Kidney epithelial cell (primary cell): ENCODE measurements at places on chromosomes 2 and 18.

GRCh38 chr18:44128365-44128764 lies 552.3 kb upstream of the SETBP1 start:
- DNase-seq = no peak

DNA sequence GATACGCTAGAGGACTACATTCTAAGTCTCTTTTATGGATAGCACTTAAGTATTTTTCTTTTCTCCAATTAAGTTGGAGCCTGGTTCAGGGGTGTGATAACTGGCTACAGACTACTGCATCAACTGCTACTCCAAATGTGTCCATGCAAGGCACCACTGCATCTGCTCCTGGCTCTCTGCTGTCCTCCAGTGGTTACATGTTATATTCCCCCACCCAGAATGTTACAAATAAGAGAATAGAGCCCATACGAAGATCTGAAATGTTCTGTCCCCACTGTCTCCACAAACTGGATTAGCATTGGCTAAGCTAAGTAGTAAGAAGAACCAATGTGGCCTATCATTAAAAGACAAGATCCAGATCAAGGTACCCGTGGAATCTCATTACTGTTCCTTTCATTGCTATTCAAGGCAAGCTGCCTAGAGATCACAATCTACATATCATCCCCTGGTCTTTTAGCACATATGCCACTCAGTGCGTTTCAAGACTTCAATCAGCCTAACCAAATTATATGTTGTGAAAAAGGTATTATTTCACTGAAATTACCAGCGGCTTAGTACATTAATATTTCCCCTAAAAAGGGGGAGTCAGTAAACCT lies 308.3 kb upstream of the SLC8A1 start:
- no peak for DNase-seq

GRCh38 chr2:191270306-191271161 lies 25.3 kb downstream of the MYO1B start:
- DNase-seq = no peak

GRCh38 chr18:28176948-28177827 lies at the start of gene CDH2:
CDH2 (minus strand) TSS chr18:28177130; CDS start chr18:28177022, 108 bp downstream.
- peak; percentile 69 for DNase-seq

GRCh38 chr2:48531141-48531648 lies 1.2 kb downstream of the STON1 start:
- DNase-seq = peak; percentile 23

DNA sequence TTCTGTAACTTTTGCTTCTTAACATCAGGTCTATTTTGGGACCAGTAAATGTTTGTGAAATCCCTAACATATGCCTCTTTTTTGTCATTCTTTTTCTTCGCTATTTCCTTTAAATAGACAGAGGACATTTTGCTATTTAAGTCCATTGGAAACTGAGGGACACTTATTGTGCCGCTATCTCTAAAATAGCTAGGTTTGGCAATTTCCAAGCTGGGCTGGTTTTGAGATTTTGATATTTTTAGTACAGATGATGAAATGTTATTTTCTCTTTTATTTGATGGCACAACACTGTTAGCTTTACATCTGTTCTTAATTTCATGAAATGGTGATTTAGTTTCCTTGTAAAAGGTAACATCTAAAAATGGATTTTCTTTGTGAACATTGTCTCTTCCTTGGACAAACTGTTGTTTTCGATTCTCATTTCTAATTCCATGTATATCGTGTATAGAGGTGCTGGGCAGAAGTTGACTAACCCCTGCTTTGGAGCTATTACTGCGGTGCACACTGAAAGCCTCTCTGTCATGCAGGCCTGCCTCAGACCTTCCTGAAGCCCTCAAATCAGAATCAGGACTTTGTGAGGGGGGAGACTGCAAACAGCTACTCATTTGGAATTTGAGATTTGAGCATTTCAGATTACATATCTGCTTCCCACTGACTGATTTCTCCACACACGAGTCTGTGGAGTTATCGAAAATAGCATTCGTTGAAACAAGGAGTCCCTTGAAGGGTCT lies 594 bp downstream of the RAD51AP2 start:
- no peak for DNase-seq

DNA sequence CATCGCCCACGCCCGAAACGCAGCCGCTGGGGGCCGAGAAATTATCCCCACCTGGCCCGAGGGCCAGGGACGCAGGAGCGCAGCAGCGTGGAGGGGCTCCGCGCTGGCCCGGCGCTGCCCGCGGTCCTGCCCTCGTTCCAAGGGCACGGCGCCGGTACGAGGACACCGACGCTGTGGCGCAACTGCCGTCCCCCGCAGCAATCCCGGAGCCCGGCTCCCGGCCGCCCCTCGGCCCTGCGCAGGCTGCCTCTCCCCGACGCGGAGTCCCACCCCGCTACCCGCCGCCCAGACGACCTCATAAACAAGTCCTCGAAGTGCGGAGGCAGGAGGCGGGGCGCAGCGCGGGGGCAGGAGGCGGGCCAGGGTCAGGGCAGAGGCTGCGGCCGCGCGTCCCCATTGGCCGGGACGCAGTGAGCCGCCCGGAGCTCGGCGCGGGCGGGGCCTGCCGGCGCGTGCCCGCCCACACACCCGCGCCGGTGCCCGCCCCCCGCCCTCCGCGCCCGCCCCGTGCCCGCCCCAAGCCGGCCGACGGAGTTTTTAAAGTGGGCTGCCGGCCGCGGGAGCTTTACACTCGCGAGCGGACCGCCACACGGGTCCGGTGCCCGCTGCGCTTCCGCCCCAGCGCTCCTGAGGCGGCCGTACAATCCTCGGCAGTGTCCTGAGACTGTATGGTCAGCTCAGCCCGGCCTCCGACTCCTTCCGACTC lies at the start of gene EPAS1:
EPAS1 (plus strand) TSS at position 568 of the 706 bp plus-strand sequence. CDS start 505 bp downstream, outside the sequence.
- DNase-seq = no peak

GRCh38 chr18:80245781-80246444 lies 1.4 kb downstream of the PARD6G start:
- DNase-seq = no peak

DNA sequence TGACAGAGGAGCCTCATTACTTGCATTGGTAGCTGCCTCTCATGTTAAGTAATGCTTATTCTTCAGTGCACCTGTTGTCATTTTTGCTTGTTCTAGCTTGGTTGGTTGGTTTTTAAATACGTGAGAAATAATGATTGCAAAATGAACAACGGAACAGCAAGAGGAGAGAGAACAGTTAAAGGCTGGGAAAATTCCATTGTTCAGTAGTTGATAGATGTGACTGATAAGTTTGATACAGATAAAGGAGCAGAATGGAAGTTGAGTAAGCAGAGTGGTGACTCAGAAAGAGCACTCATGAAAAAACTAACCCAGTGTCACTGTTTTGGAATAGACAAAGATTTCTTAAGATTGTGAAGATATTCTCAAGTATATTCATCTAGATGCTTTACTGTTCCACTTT lies 50.5 kb downstream of the MTA3 start:
- peak; percentile 10 for DNase-seq
